Neural progenitor cell (in vitro differentiated cells): ENCODE measurements at places on chromosomes 2 and 18. TPM values are rescaled to one million over a fixed set of nuclear protein-coding genes. Genes with fewer than 3 reads are reported as not detected.

DNA sequence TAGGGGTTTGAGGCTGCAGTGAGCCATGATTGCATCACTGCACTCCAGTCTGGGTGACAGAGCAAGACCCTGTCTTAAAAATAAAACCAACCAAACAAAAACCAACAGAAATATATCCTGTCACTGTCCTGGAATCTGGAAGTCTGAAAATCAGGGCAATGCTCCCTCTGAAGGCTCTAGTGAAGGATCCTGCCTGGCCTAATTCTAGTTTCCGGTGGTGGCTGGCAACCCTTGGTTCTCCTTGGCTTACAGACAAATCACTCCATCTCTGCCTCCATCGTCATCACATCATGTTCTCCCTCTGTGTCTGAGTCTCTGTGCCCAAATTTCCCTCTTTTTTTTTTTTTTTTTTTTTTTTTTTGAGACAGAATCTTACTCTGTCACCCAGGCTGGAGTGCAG, 15.9 kb upstream of the VPS4B start:
- DNase-seq, result no peak

DNA sequence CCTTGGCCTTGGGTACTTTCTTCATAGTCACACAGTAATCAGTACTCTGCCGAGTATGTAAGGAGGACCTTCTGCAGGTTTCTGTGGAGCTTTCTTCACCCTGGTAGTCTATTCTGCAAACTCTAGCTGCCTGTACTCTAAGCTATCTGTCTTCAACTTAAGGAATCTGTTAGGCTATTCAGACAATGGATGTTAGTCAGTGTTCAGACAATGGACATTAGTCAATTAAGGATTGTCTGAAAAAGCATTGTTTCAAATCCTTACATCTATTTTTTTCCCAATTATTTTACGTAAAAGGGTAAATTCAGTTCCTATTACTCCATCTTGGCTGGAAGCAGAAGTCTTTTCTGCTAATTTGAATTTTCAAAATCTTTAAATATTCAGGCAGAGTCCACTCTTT, 75.7 kb downstream of the WDR7 start:
- no peak for DNase-seq

DNA sequence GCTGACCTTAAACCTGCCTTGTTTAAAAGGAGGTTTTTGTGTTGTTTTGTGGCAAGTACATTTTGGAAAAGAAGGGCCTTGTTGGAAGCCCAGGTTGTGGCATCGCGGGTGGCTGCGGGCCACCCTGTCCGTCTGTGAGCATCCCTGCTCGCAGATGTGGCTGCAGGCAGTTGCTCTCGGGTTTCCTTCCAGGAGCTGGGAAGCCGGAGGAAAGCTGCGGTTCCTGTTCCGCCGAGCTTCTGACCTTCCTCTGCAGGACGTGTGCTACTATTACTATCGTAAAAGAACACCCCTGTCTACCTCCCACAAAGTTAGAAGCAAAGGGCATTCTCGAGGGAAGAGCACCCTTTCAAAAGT, 766 bp downstream of the MFF start:
- peak; percentile 67 for DNase-seq

DNA sequence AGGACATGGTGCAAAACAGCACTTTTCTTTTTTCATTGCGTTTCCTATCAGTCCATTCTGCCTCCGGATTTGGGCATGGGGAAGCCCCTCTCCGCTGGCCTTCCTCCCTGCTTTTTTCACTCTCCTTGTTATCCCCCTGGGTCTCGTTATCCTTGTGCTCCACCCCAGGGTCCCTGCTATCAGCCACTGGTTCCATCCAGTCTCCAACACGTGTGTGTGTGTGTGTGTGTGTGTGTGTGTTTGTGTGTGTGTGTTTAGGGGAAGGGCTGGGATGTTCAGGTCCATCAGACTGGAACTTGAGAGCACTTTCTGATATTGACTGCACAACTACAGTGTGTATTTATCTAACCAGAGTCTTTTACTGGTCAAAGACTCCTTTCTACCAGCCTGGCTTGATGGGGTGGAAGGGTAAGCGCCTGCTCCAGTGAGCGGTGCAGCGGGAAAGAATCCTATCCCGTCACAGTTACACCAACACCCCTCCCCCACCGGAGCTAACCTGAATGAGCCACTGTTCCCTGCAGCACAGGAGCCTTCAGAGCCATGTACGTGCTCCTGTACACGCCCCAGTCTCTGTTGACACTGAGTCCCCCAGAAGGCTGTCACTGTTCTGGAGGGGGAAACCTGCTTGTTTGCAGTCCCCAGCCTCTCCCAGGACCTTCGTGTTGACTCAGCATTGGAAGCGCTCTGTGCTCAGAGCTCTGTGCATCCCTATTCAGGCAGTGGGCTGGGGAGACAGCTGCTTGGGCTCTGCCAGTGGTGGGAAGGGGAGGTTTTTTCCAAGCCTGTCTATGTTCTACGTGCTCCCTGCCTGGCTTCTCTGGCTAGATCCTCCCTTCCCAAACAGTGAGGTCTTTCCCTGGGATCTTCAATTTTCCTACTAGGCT, 4.6 kb downstream of the INHA start:
- DNase-seq, result peak; percentile 76

- no peak for DNase-seq
Measured at GRCh38 chr2:18976168-18976961, 382.1 kb downstream of the OSR1 start.

DNA sequence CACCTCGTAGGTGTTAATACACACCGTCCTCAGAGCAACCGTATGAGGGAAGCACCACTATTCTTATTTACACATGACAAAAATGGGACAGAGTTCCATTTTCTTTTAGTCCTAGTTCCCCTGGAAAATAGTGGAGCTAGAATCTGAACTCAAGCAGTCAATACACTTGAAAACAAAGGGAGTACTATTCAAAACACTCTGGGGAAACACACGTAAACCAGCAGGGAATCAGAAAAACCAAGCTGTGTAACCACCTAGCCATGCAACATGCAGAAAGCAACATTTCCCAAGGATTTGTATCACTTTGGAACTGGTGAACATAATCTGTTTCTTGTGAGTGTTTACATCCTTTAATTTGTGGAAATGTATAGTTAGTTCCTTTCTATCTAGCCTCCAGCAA, 208.2 kb downstream of the UBE2E3 start:
- DNase-seq, result no peak

C2orf80 gene
- 0.81 TPM in 1 of 2 replicates, not detected in the other for total RNA-seq

SLC16A14 gene
- total RNA-seq, result 10.8 and 12.4 TPM in 2 replicates
